ENCODE measurements at places on chromosomes 11 and 22.

GRCh38 chr22:45211435-45211834 lies 29.3 kb downstream of the KIAA0930 start:
- DNase-seq: no peak

DNA sequence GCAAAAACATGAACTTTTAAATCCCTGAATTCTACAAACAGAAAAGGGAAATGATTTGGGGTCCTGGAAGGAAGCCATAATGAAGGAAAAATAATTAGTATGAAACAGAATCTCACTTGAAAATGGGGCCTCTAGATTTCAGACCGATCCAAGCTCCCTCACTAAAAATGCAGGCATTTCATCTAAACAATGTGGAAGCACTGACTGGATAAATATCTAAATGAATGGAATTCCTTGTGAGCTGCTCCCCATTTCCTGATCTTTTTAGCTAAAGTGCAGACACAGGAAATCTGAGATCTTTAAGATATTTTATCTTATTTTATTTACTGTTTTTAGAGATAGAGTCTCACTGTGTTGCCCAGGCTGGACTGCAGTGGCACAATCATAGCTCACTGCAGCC lies 1255.8 kb downstream of the LRRC4C start:
- DNase-seq: no peak

- DNase-seq: no peak
Observed at GRCh38 chr11:104028476-104029263, 7.8 kb upstream of the DDI1 start.

- DNase-seq: no peak
Observed at GRCh38 chr11:46603704-46604308, 10.0 kb upstream of the AMBRA1 start.

- DNase-seq: no peak
Observed at GRCh38 chr11:844693-845644, 2.3 kb downstream of the TSPAN4 start.

DNA sequence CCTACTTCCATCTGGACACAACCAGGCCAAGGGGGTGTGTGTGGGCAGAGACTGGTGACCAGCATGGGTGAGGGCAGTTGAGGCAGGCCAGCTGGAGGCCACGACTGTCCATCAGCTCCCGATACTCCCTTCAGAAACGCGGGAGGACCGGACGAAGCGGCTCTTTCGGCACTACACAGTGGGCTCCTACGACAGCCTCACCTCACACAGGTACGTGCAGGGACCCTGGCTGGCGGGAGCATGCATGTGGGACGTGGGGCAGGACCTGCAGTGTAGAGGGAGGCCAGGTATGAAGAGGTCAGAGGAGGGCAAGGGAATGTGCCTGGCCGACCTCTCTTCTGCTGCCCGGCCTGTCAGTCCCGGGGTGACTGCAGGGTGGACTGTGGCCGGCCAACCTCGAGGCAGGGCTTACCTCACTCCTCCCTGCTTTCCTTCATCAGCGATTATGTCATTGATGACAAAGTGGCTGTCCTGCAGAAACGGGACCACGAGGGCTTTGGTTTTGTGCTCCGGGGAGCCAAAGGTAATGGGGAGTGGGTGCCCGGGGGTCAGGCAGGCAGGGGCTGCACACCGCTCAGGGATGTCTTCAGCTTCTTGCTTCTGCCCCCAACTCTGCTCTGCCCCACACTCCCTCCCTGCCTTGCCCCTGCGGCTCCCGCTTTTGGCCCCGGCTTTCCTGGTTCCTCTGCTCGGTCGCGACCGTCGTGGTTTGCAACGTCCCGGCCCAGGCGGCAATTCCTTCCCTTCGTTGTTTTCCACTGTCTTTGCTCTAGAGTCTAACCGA lies 31.3 kb downstream of the SHANK3 start:
- no peak for DNase-seq

DNA sequence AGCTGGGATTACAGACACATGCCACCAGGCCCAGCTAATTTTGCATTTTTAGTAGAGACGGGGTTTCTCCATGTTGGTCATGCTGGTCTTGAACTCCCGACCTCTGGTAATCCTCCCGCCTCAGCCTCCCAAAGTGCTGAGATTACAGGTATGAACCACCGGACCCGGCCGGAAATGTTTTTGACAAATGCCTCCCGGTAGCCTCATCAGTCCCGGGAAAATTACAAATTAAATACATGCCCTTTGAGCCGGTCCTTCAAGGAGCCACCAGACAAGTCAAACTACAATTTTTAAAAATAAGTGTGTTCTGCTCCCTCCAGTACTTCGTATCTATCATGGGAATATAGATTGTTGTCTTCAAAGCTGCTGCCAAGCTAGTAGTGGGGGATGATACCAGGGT lies 17.5 kb downstream of the WBP2NL start:
- DNase-seq: no peak

DNA sequence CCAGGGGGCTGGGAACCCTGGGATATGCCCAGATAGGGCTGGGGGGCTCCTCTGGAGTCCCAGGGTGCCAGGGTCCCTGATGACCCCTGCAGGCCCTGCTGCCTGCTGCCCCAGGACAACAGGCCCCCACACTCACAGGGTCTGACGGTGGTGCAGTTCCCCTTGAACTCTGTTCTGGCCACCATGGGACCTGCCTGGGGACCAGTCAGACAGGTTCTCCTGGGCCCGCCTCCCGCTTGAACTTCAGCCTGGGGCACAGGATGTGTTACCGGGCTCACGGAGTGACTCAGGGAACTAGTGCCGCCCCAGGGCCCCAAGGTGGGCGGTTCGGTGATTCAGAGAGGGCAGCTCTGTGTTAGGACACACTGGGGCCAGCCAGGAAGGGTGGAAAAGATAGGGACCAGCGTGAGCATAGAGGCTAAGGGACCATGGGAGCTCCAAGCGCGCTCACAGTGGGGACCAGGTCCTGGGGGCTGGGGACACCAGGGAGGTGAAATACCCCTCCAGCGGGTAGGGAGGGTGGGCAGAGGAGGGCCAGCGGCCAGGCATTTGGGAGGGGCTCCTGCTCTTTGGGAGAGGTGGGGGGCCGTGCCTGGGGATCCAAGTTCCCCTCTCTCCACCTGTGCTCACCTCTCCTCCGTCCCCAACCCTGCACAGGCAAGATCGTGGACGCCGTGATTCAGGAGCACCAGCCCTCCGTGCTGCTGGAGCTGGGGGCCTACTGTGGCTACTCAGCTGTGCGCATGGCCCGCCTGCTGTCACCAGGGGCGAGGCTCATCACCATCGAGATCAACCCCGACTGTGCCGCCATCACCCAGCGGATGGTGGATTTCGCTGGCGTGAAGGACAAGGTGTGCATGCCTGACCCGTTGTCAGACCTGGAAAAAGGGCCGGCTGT lies 21.5 kb upstream of the TXNRD2 start:
- DNase-seq: peak; percentile 100

- DNase-seq: no peak
Observed at GRCh38 chr11:69919659-69920344, 100.6 kb upstream of the FGF3 start.

GRCh38 chr11:79418241-79418640 lies 22.6 kb downstream of the TENM4 start:
- DNase-seq: no peak

- DNase-seq: peak; percentile 62
Observed at GRCh38 chr11:112085822-112086421, 634 bp downstream of the TIMM8B start.

DNA sequence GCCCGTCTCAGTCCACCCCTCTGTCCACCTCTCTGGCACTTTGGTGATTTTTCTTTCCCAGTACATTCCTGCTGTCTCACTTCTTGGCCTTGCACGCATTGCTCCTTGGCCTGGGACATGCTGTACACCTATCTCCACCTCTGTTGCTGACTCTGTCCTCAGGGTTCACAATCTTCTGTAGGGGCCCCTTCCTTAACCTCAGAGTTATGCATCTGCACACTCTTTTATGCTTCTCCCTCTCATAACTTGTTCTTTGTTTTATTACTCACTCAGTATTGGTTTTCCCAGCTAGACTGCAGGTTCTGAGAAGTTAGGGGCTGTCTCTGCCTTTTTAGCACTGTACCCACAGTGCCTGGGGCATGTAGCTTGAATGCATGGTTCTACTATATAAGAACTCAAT lies 139.1 kb upstream of the MTMR2 start:
- DNase-seq: no peak

GRCh38 chr11:116948391-116948790 lies 111.0 kb upstream of the APOA1 start:
- DNase-seq: peak; percentile 52

DNA sequence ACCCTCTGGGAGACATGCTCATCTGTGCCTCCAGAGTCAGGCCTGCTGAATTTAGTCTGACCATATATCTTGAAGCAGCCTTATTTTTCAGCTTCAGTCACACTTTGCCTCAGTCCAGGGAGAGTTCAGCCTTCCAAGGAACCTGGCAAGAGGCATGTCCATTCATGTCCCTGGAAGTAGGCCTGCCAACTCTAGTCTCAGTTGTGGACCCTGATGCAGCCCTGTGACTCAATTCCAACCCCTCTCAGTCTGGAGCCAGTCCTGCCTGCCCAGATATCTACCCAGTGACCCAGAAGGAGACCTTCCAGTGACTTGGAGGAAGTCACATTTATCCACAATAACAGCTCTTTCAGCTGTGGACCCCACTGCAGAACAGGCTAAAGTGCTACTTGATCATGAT lies 566.6 kb downstream of the TMEM135 start:
- DNase-seq: no peak

- DNase-seq: no peak
Observed at GRCh38 chr11:116500026-116500946, 272.5 kb downstream of the BUD13 start.

DNA sequence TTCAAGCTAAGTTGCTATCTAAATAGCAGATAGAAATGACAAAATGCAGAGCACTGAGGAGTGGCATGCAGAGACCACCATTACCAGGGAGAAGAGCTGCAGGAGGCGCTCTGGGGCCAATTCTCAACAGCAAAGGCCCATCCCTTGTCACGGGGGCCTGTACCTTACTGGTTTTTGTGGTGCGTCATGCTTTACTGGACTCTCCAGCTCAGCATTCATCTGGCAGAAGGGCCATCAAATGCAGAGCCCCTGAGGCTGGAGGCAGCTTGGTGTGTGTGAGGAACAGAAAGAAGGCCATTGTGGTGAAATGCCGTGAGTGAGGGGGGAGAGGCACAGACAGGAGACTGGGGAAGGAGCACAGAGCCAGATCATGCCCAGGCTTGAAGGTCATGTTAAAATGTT lies 56.5 kb upstream of the NAV2 start:
- DNase-seq: no peak

- peak; percentile 67 for DNase-seq
Observed at GRCh38 chr11:104254347-104254746, 90.4 kb upstream of the PDGFD start.

DNA sequence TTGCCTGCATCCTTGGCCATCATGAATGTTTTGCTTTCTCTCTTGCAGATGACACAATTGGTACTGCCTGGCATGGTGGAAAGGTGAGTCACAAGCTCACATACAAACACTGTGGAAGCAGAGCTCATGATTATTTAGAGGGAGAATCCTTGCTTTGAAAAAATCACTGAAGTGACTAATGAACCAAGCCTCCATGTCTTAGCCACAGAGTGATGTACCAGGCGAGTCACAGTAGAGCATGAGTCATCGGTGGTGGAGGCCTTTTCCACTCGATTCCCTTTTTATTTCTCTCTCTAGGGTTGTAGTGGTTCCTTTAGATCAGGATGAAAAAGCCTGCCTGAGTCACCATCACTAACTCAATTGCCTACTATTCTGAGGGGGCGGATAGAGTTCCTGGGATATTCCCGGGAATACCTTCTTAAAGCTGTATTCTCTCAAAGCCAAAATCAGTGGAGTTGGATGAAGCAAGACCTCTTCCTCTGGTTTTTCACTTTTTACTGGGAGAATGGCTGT lies 49.6 kb upstream of the ALKBH3 start:
- peak; percentile 73 for DNase-seq

- no peak for DNase-seq
Observed at GRCh38 chr22:42050641-42051180, 19.9 kb downstream of the NAGA start.

- no peak for DNase-seq
Observed at GRCh38 chr11:121449626-121450025, 2.5 kb upstream of the SORL1 start.

DNA sequence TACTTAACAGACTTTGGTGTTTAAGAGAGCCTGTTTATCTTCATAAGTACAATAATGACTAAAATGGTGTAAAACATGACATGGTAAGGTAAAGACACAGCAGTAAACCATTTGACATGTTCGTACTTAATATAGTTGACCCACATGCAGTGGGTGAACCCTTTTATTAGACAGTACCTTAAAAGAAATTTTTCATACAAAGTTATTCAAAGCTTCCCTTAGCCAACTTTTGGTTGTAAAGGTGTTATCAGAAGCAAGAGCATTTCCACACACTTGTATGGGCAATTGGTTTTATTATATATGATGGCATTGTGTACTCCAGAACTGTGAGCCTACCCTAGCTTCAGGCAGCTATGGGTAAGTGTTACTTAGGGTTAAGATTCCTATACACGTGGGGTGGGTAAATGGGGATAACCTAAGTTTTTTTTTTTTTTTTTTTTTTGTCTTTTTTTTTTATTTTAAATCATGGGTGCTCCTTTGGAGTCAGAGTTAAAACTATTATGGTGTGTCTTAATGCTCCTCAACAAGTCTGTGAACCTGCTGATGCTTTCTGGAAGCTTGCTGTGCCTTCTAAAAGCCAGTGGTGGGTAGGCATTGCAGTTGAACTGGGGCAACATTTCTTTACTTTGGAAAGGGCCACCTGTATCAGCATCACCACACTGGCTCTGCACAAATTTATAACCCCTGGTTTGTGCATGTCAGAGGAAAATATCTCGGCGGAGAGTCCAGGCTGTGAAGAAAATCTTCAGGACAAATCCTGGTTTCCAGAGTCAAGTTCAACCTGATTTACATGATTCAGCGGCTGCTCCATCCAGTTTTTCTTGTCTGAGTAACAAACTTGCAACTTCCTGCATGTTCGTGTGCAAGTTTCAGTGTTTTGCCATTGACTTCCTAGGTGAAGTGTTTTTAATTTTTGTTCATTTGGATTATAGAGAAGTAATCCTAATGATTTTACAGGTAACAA lies 3.3 kb downstream of the PCF11 start:
- peak; percentile 76 for DNase-seq

DNA sequence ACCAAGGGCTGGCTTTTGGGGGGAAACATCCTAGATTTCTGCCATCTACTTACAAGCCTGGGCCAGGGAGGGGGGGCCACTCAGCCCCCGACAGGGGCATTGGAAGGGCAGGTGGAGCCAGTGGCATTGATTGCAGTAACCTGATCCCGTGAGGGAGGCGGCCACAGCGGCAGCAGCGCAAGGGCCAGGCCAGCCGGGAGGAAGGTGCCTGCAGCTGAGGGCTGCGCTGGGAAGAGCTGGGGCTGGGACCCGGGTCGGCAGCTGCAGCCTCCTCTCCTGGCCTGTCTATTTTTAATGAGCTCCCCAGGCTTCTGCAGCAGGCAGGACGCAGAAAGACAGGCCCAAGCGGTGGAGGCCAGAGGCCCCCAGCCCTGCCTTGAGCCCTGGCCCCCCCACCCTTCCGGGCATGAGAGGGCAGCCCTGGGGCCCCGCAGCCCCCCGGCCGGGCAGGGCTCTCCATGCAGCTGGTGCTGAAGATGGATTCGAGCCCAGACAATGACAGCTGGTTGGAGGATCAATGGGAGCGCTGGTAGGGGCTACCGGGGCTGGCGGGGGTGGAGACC lies 10.6 kb downstream of the FREY1 start:
- DNase-seq: no peak

GRCh38 chr11:34924714-34925113 lies 8.3 kb downstream of the PDHX start:
- DNase-seq: no peak

- DNase-seq: no peak
Observed at GRCh38 chr11:129935723-129936122, 40.3 kb upstream of the NFRKB start.

Data from HT-29 (cell line).